Breast epithelium (tissue), 4 donors: ENCODE measurements at places on chromosomes 3 and 15. TPM values are rescaled to one million over a fixed set of nuclear protein-coding genes. Genes with fewer than 3 reads are reported as not detected.

SLC28A2 gene
- not detected for total RNA-seq

YEATS2 gene
- total RNA-seq, result 32.8 TPM

PPP1R14D gene
- total RNA-seq, result 4.9 TPM

GOLGA6L7 gene
- not detected for total RNA-seq

UROC1 gene
- not detected for total RNA-seq

CLDN18 gene
- total RNA-seq, result not detected

RPL14 gene
- total RNA-seq, result 547 TPM

SERINC4 gene
- not detected for total RNA-seq

SLITRK3 gene
- 0.59 TPM for total RNA-seq

GASK1A gene
- total RNA-seq, result 22.6 TPM

IQCF5 gene
- total RNA-seq, result not detected

CCRL2 gene
- 9.2 TPM for total RNA-seq

FANCD2OS gene
- not detected for total RNA-seq

RLBP1 gene
- total RNA-seq, result not detected

PP2D1 gene
- total RNA-seq, result not detected

SNTN gene
- total RNA-seq, result not detected

EPHB1 gene
- total RNA-seq, result 1.8 TPM

SLCO3A1 gene
- 8.5 TPM for total RNA-seq

GUCA1C gene
- total RNA-seq, result not detected

CMTM8 gene
- 24.7 TPM for total RNA-seq

RTP3 gene
- total RNA-seq, result not detected

TASOR gene
- 80.2 TPM for total RNA-seq

CFAP100 gene
- total RNA-seq, result not detected

ECE2 gene
- not detected for total RNA-seq

GOLGA6A gene
- total RNA-seq, result not detected

KIF15 gene
- 1.1 TPM for total RNA-seq

C3orf70 gene
- total RNA-seq, result 3.8 TPM

ATOSA gene
- 157 TPM for total RNA-seq

TMEM207 gene
- total RNA-seq, result not detected

CCR8 gene
- total RNA-seq, result not detected

ATP8B4 gene
- 9.5 TPM for total RNA-seq

CCDC39 gene
- 0.33 TPM for total RNA-seq

ADAMTSL3 gene
- 2.7 TPM for total RNA-seq

PPM1L gene
- 136 TPM for total RNA-seq

KLHL40 gene
- total RNA-seq, result not detected

RARB gene
- 8.2 TPM for total RNA-seq

IQCH gene
- total RNA-seq, result 11.9 TPM

MAN2C1 gene
- total RNA-seq, result 169 TPM

PCLAF gene
- total RNA-seq, result 0.48 TPM

APBA2 gene
- 0.64 TPM for total RNA-seq

PRR20G gene
- total RNA-seq, result not detected

STX19 gene
- not detected for total RNA-seq

CNTN4 gene
- total RNA-seq, result 6.6 TPM

SEMA6D gene
- total RNA-seq, result 3.0 TPM

FBXO40 gene
- total RNA-seq, result not detected

TIMMDC1 gene
- total RNA-seq, result 54.1 TPM

PAQR5 gene
- 0.96 TPM for total RNA-seq
